ENCODE measurements at places on chromosomes 16 and 17.

DNA sequence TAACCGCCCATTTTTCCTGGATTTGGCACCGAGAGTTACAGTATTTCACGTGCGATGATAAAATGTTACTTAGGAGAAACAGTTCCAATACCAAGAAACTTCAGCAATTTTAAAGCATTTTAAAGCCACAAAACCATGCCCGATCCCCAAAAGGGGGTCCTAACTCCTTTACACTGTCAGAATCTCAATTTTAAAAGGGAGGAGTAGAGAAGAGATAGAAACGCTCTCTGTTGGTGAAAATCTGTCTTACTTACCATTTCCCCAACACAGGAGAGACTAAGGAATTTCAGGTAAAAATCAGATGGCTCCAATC lies 526 bp upstream of the RNASEK start:
- DNase-seq = no peak

GRCh38 chr16:21646721-21647561 lies 5.5 kb downstream of the IGSF6 start:
- DNase-seq = no peak

DNA sequence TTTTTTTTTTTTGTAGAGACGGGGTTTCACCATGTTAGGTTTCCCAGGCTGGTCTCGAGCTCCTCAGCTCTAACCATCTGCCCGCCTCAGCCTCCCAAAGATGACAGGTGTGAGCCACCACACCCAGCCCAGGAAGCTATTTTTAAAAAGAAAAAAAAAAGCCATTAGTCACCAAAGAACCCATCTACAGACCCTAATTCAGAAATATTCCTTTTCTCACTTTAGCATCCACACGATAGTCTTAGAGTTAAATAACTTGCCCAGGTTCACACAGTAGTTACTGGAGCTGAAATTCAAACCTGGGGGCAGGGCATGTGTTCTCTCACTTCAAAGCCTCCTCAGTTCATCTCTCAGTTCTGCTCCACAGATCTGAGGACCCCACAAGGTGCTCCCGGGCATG lies 70.3 kb upstream of the NOL11 start:
- DNase-seq = no peak

GRCh38 chr16:3188925-3189825 lies 1.2 kb downstream of the OR1F1 start:
- DNase-seq = no peak

- DNase-seq = peak; percentile 87
These were observed 216.0 kb downstream of the ZNF423 start for GRCh38 chr16:49639739-49640431.

GRCh38 chr16:4136229-4136813 lies 20.1 kb upstream of the ADCY9 start:
- no peak for DNase-seq

GRCh38 chr17:58630883-58631522 lies 60.8 kb downstream of the TEX14 start:
- DNase-seq = no peak

- no peak for DNase-seq
These were observed 10.7 kb downstream of the SGSM2 start for GRCh38 chr17:2347805-2348685.

DNA sequence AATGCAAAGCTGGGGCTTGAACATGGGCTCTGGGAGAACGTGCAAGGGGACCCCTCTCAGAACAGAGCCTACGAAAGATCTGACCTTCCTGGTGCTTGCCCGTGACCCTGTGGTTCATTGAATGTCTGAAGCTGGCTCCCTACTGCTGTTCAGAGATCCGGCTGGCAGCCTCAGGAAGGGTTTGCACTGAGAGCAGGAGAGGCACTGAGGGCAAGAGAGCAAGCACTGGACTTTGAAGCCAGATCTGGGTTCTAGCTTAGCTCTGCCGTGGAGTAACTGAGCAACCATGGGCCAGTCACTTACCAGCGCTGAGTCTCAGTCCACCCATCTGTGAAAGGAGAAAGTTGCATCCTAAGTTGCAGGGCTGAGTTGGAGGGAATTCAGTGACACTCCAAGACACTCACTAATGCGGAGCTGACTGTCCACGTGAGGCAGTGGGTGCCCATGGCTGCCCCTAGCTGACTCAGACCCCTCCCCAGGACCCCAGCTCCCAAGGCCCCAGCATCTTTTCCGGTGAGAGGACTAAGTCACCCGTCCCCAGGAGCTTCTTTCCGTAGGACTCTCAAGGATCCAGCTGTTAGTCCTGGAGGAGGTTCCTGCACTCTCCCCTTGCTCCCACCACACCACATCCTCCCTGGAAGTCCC lies 41.3 kb downstream of the BEAN1 start:
- no peak for DNase-seq

DNA sequence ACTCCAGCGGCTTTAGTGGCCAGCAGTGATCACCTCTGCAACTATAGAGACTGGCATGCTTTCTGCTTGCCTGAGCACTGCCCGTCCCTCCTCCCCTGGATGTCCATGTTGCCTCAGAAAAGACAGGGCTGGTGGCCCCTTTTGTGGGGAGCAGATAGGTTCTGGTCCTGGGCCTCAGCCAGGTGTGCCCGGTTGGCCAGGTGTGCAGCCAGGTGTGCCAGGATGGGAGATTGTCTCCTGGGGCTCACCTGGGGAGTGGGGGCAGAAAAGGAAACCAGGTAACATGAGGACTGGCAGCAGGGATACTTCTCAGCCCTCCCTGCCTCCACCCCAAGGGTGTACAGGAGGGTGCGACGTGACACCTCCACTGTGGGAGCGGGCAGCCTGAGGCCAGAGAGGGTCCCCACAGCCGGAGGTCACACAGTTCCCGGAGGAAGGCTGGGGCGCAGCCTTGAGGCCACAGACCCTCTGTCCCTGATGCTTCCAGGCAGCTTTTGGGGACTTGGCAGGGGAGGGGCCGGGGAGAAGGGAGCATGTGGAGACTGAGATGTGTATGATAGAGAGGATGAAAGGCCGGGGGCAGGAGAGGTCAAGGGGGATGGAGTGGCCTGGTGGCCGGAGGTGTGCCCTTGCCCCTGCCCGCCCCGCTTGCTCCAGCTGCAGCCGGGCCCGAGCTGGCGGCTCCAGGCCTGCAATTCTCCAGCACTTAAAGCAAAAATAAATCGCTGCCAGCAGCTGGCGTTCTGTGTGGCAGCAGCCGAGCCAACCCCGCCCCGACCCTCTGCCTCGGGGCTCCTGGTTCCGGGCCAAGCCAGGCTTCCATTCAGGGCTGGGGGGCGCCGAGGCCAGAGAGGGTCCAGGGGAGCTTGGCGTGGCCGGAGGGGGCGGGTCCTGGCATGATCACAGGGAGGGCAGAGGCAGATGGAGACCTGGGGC lies 6.7 kb downstream of the KCNJ12 start:
- no peak for DNase-seq

DNA sequence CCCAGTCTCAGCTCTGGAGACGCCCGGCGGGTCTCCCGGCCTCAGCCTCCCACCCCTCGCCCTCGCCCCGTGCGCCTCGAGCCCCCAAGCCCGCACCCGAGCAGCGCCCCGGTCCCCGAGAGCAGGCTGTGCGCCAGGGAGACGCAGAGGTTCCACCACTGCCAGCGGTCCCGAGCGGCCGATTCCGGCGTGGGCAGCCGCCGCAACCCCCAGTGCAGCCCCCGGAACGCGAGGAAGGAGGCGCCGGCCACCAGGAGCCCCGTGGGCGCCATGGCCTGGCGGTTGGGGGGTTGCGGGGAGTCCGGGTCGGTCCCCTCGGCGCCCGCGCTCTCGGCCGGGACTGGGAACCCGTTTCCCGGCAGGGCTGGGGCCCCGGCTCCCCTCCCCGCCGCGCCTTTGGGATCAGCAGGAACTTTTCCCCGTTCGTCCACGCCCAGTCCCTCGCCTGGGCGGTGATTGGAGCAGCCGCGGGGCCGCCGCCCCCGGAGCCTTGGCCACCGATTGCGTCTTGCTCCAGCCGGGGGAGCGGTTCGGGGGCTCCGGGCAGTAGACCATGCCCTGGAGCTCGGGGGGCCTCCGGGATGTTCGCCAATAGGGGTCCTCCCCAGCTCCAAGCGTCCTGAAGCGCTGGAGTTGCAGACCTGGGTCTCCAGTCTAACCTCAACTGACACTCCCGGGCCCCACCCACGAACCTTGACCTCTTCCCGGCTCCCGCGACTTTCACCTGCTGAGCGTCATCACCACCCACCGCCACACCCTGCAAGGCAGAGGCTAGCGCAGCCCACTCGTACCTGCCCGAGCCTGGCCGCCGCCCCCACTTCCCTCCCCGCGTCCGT lies at the start of gene TLCD2:
TSS of gene TLCD2 (minus strand) at position 407 of the 836 bp plus-strand sequence. CDS start at position 272, 135 bp downstream.
- DNase-seq = peak; percentile 92

- DNase-seq = no peak
These were observed 29.1 kb downstream of the RPTOR start for GRCh38 chr17:80573701-80574100.

DNA sequence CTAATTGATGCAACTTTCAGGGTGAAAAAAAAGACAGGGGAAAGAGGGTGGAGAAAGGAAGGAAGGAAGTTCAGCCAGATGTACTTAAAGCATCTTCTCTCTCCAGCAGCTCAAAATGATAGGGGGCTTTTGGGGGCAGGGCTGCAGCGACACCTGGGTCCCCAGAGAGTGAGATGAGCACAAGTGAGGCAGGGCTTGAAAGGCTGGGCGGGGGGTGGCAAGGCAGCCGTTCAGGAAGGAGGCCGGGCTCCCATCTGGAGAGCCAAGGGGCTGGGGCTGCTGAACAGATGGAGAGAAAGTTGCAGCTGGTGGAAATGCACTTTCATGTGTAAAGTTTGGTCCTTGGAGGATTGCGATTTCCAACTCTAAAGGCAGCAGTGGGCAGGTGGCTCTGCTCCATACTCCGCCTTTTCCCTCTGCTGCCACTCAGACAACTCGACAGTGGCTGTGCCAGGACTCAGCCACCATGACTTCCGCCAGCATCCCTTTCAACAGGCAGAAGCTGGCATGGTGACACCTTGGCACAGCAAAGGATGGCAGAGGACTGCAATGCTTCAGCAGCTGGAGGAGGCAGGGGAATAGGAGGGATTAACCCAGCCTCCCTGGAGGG lies 7.7 kb downstream of the SLC35B1 start:
- no peak for DNase-seq

DNA sequence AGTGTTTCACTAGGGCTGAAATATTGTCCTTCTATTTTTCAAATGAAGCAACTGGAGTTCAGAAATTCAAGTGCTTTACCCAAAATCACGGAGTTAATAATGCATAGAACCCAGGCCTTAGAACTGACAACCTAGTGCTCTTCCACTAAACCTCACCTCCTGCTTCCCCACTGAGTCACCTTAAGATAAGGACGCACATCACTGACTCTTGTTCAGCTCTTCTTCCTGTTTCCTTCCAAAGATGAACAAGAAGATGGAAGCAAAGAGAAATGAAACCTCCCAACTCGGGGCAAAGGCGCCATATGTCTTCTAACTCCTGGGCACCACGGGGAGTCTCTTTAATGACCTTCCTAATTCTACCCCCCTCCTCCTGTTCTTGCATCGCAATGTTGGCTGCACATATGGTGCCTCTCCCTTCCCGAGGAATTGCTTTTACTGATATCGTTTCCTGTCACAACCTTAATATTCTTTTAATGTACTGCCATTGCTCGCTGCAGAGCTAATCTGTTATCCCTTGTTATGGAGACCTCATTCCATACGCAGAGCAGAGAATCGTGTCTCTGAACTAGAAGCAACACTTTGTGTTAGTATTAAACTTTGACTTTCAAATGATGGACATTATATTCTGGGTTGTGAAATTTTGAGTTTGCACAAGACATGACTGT lies 591.4 kb downstream of the TMEM114 start:
- no peak for DNase-seq

DNA sequence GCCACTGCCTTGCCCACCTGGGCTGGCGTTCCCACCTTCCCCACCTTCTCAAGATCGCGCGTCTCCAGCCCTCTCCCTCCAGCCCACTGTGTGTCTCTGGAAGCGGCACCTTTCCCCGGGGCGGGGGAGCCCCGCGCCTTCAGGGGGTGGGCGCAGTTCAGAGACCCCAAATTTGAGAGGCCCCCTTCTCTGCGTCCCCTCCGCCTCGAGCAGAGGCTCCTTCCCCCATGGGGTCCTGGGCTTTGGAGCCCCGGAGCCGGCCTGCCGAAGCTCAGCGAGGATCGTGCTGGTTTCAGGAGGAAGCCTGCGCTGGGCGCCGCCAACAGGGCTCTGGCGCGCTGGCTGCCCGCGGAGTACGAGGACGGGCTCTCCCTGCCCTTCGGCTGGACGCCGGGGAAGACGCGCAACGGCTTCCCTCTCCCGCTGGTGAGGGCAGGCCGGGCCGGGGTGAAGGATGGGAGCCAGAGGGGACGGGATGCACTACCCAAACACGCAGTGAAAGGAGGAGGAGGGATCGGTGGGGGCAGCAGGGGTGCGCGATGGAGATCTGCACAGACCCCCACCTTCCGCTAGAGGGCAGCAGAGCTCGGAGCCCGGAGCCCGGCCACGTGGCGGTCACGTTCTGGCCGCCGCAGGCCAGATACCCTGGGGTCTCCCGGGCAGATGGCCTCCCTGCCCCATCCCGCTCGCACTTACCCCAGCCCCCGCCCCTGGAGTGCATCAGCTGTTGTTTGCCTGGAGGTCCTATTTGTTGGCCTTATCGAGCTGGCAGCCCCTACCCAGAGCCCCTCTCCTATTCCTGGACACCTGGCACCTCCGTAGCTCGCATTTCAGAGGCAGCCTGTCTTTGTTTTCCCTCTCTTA lies 11.1 kb downstream of the LPO start:
- peak; percentile 68 for DNase-seq

DNA sequence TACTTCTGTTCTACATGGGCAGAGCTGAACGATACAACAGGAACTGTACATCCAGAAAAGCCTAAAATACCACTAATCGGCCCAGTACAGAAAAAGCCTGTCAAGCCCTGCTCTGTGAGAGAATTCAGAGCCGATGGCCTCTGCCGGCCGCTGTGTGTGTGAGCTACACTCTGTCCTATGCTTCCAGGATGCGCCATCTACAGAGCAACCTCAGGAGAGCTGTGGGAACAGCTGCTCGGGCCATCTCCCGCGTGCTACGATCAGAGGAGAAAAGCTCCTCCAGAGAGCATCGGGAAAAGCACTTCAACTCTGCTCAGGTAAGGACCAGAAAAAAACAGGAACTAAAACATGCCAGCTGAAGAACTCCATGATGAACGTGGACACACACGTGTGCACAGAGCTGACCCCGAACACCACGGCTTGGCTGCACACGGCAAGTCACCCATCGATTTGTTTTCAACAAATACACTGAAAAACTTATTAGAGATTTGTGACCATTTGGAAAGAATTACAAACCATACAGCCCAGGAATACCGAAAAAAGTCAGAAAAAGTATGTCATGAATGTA lies 115.9 kb downstream of the ANKRD11 start:
- DNase-seq = peak; percentile 52

- no peak for DNase-seq
These were observed 50.3 kb downstream of the GINS3 start for GRCh38 chr16:58442547-58442946.

- no peak for DNase-seq
These were observed 57.5 kb upstream of the TOB1 start for GRCh38 chr17:50923611-50924010.
